CD4-positive, alpha-beta T cell treated with Interleukin-6 for 4 hours (primary cell): ENCODE measurements at places on chromosomes 1 and 21.

- no peak for DNase-seq
Observed at GRCh38 chr1:183239793-183240525, 53.9 kb downstream of the LAMC2 start.

DNA sequence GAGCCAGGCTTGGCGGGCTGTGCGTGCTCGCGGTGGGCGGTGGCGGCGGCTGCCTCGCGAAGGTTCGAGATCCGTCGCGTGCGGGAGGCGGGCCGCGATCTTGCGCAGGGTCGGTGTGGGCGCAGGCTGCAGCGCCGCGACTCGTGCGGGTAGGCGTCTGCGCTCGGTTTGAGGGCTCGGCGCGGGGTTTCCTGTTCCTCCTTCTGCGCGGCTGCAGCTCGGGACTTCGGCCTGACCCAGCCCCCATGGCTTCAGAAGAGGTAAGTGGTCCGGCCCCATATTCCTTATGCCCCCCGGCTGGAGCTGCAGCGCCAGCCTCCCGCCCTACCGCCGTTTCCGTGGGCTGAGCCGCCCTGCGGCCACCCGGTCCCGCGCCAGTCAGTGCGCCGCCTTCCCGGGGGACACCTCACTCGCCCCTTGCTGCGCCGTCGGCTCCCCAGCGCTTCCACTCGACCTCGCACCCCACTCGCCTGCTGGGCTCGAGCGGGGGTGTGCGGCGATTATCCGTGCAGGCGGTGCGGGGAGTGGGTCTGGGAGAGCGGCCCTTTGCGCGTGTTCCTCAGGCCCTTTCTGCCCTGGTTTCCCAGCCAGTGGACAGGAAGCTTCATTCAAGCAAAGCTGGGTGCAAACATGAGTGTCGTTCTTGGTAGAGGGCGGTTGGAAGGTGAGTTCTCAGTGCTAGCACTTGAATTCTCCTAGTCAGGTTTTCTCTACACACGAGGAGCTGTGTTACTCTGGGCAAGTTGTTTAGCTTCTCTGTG lies at the start of gene CACYBP:
TSS of gene CACYBP (plus strand) at position 12 of the 761 bp plus-strand sequence. CDS start at position 246, 234 bp downstream.
- peak; percentile 51 for DNase-seq

GRCh38 chr1:240517891-240518290 lies 94.1 kb downstream of the GREM2 start:
- DNase-seq = no peak

- no peak for DNase-seq
Observed at GRCh38 chr1:11526071-11526895, 47.3 kb downstream of the DISP3 start.

DNA sequence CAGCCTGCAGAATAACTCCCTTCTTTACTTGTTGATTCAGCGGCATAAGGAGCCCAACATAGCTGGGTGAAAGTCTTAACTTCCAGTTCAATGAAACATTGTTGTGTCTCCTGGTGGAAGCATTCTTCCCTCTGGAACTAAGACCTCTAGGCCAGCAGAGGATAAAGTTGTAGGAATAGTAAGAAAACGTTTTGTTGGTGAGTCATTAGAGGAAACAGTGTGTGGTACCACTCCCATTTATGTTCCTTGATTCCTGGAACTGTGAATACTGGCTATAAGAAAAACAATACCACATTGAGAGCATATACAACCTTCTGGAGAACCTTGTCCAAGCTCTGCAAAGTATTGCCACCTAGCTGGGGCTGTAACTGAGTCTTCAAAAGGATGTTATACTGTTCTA lies 737.4 kb upstream of the ZP4 start:
- no peak for DNase-seq

DNA sequence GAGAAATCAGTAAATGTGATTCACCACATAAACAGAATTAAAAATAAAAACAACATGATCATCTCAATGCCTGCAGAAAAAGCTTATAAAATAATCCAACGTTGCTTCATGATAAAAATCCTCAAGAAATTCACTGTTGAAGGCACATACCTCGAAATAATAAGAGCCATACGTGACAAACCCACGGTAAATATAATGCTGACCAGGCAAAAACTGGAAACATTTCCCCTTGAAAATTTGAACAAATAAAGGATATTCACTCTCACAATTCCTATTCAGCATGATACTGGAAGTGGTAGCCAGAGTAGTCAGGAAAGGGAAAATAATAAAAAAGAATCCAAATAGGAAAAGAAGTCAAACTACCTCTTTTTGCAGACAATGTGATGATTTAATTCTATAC lies 148.8 kb downstream of the BRINP3 start:
- no peak for DNase-seq

DNA sequence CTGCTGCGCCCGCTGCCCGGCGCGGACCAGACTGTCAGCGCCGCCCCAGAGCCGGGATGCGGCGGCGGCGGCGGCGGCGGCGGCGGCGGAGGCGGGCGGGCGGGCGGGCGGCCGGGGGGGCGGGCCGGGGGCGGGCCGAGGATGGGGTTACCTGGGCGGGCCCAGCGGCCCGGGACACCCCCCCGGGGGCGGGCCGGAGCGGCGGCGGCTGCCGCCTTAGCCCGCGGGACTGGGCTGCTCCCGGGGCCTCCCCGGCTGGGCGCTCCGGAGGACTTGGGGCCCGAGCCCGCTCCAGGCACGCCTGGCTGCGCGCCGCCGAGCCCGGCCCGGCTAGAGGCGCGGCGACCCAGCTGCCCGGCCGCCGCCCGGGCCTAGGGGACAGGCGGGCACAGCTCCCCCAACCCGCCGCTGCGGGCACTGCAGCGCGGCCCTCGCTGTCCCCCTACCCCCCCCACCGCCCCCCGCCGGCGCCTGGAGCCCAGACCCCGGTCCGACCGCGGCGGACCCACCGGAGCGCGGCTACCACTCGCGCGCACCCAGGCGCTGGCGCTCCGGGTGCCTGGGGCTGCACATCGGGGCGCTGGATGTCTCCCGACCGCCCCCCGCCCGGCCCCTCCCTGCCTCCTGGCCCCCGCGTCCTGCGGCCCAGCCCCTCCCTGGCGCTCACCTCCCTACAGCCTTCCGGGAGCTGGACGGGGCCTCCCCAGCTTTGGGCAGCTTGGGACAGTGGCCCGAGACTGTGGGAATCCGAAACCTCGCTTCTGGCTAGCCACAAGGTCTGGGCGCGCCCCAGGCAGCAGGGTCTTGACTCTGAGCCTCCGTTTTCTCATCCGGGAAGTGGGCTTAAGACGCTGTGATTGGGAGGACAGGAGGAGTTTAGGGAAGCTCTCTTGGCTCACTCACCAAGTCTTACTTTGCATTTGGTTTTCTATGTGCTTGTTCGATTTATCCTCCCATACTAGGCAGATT lies at the start of gene WNT4:
TSS of gene WNT4 (minus strand) at position 33 of the 969 bp plus-strand sequence. CDS start 175 bp downstream, outside the sequence.
- peak; percentile 59 for DNase-seq

DNA sequence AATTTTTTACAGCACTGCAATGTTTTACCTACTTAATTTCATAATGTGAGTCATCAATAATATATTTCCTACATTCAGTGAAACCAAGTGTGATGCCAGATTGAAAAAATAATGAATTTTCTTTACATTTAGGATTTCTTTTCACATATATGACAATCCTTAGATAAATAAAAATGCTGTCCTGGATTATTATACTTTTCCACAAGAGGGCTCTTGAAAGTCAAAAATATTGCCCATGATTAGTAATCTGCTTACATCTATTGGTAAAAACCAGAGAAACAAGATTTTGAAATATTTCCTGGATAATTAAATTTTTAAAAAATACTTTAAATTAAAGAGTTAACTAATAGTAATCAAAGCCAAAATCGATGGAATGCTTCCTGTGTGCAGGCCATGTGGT lies 86.8 kb upstream of the PLPPR4 start:
- no peak for DNase-seq

DNA sequence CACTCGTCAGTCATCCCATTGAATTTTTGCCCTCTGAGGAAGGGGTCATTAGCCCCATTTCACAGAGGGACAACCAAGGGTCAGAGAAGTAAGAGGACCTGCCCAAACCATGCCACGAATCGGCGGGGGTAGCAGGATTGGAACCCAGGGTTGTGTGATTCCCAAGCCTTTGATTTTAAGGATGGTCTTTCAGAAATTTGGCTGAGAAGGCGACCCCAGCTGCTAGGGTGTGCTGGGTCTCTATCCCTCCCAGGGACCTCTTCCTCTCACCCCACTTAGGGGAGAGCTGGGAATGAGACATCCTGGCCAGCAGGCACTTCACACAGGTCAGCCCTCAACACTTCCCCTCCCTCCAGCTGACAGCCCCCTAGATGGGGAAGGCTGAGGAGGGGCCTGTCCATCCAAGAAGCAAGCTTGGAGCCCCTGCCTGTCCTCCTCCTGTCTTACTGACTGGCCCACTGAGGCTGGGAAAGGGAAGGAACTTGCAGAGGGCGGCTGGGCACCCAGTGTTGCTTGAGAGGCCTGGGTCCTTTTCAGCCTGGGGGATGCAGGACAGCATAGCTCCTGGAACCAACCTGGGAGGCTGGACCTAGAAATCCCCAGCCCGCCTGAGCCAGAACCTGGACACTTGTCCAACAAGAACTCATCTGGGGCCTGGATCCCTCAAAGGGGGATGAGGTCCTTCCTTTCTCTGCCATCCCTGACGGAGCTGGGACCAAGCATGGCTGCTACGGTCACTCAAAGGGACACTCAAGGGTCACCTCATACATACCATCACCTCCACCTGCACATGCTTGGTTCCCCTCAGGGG lies 1.7 kb downstream of the SDC3 start:
- DNase-seq = no peak

- no peak for DNase-seq
Observed at GRCh38 chr1:19689085-19689757, 24.5 kb downstream of the HTR6 start.

DNA sequence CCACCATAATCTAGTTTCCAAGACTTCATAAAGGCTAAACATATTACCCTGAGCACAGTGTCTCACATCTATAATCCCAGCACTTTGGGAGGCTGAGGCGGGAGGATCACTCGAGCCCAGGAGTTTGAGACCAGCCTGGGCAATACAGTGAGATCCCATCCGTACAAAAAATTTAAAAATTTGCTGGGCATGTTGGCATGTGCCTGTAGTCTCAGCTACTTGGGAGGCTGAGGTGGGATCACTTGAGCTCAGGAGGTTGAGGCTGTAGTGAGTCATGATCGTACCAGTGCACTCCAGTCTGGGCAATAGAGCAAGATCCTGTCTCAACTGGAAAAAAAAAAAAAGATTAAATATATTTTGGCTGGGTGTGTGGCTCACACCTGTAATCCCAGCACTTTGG lies 90.1 kb downstream of the PTPN14 start:
- no peak for DNase-seq

DNA sequence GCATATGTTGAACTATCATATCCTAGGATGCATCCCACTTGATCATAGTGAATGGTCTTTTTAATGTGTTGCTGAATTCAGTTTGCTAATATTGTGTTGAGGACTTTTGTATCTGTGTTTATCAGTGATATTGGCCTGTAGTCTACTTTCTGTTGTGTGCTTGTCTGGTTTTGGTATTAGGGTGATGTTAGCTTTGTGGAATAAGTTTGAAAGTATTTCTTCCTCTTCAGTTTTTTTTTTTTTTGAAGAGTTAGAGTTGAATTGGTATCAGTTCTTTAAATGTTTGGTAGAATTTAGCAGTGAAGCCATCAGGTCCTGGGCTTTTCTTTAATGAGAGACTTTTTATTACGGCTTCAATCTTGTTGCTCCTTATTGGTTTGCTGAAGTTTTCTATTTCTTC lies 162.3 kb downstream of the VAV3 start:
- no peak for DNase-seq
